ENCODE measurements at places on chromosomes 2 and 18.

GRCh38 chr2:36785179-36785795 is 88.8 kb downstream of the VIT start:
- peak; percentile 74 for DNase-seq

DNA sequence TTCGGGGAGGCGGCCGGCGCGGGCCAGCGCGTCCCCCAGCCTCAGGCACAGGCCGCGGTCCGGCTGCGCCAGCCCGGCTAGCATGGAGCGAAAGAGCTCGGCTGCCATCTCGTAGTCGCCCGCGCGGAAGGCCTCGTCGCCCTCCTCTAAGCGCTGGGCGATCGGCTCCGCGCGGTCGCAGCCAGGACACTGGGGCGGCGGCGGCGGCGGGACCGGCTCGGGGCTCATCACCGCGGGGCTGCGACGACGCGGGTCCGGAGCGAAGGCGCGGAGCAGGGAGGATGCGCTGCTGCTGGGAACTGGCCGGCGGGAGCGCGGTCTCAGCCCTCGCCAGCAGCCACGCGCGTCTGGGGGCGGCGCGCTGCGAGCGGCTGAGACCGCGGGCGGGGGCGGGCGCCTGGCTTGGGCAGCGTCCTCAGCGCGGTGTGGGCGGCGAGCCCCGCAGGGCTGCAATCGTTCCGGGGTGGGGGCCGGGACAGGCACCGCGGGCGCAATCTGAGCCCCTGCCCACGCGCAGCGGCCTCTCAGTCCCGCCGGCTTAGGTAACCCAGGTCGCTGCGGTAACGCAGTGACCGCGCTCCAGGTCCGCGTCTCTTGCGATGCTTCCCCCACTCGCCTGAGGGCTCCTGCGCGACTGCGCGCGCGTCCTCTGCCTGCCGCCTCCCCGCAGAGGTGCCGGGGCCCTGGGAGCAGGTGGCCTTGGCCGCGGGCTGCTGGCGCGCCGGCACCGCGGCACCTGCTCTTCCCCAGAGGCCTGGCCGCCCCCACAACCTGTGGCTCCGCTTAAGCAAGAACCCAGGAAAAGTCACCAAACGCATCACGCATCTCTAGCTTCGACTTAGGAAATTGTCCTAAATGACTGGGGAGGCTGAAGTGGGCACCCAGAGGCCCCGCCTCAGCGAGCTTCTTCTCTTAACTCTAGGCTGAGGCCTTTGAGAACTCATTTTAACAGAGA is at the start of gene LONRF2:
Gene LONRF2, minus strand, starts transcription at position 636 of the 955 bp plus-strand sequence. Its CDS starts 408 bp downstream, at position 228.
- DNase-seq = peak; percentile 23

DNA sequence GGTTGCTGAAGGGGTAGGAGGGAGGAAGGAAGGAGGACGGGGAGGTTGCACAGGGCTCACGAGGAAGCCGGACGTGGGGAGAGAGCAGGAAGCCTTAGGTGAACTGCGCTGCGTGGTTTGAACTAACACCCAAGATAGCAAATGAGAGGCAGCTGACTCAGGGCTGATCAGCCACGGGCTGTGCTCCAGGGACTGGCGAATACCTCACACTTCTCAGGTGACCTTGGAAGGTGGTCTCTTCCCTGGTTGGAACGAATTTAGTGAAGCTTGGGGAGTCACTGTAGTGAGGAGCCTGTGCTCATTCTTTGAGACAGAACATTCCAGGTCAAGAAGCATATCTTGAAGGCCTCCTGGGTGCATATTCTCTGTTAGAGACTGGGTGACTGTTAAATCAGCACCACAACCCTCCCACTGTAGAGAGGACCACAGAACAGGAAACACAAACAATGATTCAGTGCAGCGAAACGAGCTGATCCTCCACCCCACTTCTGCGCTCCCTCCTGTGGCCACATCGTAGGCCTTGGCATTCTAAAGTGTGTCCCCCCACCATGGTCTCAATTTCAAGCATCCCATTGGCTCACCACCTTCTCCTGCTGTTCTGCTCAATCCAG is 33.8 kb downstream of the TOGARAM2 start:
- peak; percentile 52 for DNase-seq

- no peak for DNase-seq
Observed at GRCh38 chr18:79950515-79951341, 725 bp downstream of the SLC66A2 start.

DNA sequence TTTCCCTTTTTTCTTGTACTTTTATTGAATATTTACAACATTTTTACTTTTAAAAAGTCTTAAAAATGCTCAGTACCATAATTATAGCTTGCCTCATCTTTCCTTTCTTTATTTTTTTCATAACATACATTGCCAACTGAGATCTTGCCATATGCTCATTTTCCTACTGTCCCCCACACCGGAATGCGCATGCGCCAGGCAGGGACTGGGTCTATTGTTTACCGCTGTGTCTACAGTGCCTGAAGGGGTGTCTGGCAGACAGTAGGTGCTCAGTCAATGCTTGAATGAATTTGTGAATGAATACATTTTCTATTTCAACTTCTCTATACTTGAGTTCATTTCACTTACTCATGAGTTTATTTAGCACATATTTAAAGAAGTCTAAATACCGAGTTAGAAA is 158.0 kb downstream of the CYP26B1 start:
- DNase-seq = no peak

- no peak for DNase-seq
Observed at GRCh38 chr18:11042247-11042646, 107.1 kb downstream of the PIEZO2 start.

GRCh38 chr2:190553254-190553653 is 18.7 kb upstream of the NEMP2 start:
- DNase-seq = no peak

GRCh38 chr2:2942906-2943305 is 434.7 kb downstream of the EIPR1 start:
- DNase-seq = no peak

Data from GM10248 (cell line).